Stimulated activated CD4-positive, alpha-beta T cell treated with anti-CD3 and anti-CD28 coated beads, TNF-alpha, amount 100 ng/mL, for 24 hours (primary cell): ENCODE measurements at places on chromosomes 6 and 20.

DNA sequence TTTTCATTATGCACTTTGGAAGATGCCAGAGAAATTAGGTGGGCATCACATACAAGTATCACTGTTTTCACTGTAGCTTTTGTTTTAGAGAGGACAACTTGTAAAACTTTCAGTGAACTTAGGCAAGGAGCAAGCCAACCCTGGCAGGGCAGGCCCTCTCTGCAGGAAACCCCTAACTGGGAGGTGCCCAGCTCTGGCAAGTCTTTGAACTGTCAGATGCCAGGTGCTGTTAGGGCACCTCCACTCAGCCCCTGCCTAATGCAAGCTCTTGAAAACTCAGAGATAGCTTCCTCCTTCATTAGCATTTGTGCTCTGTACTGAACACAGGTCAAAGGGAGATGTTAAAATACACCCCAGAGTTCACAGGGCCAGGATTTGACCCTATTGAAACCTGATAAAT, 774.2 kb upstream of the FLRT3 start:
- no peak for DNase-seq

DNA sequence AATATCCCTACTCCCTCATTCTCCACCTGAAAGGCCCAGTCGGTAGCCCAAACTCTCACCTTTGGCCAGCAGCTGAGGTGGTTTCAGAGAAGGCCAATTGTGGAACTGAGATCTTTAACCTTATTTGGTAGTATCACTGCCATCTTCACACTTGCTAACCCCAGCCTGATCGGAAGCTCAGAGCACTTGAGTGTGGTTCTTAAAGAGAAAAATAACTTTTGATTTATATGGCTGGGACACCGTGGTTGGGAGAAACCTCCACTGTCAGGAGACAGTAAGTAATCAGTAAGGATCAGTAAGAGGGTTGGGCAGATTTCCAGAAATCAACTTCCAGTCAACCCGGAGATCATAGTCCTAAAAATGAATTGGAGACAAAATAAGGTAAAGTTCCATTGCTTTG, 22.8 kb upstream of the PRSS16 start:
- DNase-seq: no peak

DNA sequence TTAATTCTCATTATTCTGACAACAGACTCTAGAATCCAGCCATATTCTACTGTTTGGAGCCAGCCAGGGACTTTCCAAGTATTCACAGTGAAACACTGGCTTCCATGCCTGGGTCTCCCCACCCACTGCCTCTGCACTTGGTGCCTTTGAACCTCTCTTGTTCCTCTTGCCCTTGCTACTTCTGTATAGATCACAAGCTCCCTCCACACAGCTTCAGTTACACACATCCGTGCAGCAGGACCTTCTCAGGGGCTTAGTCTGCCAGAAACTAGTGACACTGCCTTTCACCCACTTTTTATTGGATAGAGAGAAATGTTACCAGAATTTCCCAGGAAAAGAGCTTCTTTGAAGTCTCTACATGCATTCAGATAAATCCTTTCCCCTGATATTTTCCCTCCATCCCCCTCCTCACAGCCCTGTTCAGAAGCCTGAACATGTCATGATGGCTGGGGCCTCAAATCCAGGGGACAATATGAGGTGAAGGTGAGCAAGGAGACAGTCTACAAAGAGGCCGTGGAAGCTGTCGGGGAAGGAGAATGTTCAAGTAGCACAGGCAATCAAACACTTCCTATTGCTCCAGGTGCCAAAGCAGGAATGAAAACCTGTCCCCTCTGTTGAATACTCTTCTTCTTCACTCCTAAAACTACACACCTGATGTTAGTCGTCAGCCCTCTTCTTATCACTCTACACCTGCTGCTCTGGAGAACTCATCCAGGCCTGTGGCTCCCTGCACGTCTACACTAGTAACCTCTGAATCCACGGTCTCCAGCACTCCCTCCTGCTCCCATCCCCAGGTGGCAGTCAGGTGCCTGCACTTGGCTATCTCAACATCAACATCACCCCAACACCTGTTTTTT, 20.2 kb upstream of the HLA-DOA start:
- no peak for DNase-seq

- DNase-seq: no peak
Observed at GRCh38 chr20:36367907-36368799, 62.0 kb downstream of the DLGAP4 start.

DNA sequence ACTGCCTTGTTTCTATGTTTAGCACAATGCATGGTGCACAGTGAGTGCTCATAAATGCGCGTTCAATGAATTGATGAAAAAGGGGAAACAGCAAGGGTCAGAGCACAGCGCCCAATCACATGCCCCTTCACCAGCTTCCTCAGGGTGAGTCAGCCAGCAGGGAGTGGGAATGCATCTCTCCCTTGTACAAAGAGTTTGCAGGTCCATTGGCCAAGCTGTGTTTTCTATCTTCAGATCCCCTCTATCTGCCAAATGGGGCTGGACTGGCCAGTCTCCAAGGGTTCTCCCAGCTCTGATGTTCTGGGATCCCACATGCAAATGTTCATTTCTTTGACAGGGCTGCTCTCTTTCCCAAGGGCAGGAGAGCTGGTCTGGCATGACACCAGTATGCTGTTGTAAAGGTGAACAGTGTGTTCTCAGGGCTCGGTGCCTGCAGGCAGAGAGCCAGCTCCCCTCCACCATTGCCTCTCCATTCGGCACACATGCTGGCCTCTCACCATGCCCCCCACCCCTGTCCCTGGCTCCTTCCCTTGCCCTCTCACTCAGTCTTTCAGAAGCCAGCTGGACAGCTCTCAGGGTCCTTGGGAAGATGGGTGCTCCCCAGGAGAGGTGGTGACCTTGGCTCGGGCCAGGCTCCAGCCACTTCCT, 25.0 kb downstream of the ANGPT4 start:
- DNase-seq: no peak

DNA sequence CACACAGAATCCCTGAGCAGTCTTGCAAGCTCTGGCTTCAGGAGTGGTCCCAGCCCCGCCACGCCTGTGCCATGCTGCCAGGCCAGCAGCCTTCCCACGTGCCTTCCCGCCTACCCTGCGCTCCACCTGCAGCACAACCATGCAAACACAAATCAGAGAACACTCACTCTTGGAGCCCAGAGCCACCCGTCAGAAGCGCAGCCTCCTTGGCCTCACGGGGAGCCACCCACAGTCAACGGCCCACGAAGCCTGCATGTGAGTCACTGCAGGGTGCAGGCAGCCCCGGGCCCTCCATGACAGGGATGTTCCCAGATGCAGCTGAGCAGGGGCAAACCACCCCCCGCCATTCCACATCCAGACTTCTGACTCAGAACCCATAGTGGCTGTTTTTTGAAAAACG, 217.0 kb downstream of the DLL1 start:
- no peak for DNase-seq

DNA sequence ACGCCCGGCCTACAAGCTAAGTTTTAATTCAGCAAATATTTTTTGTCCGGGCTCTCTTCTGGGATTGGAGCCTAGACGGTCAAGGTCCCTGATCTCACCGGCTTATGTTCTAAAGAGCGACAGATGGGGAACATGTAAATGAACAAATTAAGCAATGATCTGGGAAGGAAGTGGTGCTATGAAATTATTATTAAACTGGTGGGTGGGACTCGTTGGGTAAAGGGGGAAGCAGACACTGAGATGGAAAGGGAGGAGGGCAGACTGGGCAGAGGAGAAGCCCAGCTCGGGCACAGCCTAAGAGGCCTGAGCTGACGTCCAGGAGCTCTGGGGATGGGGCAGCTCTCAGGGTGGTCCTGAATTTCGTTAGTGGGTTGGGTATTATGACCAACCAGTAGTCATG, 81.8 kb upstream of the AGPAT4 start:
- DNase-seq: no peak

DNA sequence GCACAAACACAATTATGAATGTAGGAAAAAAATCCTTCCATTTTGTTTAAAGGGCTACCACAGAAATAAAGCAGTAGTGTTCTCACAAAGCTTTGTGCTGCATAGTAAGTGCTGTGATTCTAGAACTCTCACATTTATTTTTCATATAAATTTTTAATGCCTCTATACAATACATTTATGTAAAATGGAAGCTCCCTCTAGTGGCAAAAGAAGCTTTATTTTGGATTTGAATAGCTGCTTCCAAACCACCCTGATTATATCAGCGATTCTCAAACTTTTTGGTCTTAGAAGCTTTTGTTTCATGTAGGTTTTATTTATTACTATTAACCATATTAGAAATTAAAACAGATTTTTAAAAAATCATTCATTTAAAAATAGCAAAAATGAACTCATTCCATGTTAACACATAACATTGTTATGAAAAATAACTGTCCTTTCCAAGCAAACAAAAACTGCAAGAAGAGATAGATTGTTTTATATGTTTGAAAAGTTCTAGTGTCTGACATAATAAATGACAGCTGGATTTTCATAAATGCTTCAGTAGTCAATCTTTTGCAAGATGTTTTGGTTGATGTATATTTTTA, 38.4 kb downstream of the HS3ST5 start:
- DNase-seq: no peak

DNA sequence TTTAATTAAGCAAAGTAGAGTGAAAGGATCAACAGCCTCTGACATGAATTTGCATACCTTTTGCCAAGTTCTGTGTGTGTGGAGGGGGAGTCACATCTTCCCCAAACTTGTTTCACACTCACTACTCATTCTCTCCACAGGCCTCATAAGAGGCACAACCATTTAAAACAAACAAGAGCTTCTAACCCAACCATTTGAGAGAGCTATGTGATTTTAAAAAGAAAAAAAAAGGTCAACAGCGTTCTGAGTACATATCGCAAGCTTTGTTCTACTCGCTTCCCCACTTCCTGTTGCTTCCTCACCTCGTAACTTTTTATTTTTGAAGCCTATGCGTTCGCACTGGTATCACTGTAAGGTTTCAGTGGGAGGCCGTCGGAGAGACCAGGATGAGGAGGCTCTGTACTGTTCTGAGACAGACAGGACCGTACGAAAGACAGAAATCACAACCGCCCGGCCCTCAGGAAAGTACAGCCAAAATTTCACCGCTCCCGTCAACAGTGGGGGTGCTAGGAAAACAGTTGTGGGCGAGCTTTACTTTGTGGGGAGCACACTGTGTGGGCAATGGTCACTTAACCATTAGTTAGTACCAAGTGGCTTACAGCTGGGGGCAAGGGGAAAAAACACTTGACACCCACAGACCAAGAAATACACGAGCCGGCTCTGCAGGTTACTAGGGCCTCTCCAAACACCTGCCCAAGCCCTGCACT, 61.3 kb downstream of the TRERF1 start:
- peak; percentile 44 for DNase-seq

- DNase-seq: no peak
Observed at GRCh38 chr20:54980103-54980960, 504.9 kb downstream of the DOK5 start.
